CD4-positive, alpha-beta T cell treated with Interleukin-6 at 100 ng/mL for 8 hours (primary cell): ENCODE measurements at places on chromosomes 4 and X.

DNA sequence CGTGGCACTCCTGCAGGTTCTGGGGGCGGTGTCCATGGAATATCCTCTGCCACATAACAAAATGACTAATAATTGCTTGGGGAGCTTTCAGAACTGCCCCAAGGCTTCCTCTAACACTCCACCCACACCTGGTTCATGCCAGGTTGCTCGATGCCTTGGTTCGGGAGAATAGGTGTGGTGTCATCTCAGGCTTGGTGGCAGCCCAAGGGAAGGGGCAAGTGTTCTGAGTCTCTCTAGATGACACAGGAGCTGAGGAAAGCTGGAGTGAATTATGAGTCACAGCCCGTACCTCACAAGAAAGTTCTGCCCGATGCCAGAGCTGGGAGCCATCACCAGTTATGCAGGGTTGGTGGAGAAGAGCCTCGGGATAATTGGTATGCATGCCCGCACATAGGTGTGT is 14.7 kb downstream of the FTSJ1 start:
- no peak for DNase-seq

DNA sequence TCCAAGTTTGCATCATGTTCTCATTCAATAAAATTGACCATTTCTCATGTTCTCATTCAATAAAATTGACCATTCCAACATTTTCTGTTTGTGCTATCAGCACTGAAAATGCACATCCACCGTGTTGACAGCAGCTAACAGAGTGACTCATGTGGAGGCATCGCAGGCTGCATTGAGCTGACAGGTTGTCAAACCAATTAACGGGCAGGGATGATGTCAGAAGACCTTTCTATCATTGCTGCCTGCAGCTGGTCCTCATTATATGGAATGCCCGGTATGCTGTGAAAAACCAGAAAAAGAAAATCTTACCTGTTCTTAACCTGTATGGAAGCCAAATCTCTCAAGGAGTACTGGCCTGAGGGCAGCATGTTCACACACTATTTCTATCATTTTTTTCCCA is 202.0 kb downstream of the SMIM20 start:
- DNase-seq = no peak

- no peak for DNase-seq
Measured at GRCh38 chr4:125303821-125304220, 10.9 kb upstream of the FAT4 start.

DNA sequence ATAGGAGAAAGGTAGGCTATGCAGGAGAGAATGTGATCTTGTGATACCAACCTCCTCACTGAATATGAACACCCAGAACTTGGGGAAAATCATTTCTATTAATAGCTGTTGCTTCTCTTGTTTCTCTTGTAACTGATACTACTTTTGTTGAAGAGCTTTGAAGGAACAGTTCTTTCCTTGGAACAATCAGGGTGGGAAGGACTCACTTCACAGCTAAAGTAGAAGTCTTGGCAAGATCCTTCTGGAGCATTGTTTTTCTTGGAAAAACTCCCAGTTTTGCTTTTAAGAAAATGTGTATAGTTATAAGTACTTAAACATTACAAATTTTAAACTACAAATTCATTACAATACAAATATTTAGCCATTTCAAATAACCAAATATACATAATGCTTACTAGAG is 19.1 kb upstream of the XK start:
- no peak for DNase-seq

GRCh38 chrX:151397741-151398070 is 700 bp downstream of the VMA21 start:
- no peak for DNase-seq

DNA sequence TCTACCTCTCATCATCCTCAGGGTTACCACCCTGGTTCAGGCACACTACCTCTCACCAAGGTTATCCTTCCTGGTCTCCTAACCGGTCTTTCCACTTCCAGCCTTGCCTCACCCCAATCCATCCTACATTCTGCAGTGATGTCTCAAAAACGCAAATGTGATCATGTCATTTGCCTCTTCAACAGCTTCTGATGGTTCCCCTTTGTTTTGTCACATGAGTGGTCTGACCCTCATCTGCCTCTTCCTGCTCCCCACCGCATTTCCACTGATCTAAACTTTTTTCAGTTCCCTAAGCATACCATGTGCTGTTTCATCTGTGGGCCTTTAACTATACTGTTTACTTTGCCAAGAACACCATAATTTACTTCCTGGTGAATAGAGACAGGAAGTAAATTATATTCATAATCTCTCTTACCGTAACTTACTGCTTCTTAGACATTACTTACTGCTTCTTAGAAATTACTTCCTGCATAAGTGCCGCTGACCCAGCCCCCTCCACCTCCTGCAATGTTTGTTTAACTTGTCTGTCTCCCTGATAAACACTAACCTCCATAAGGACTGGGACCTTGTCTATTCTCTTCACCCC is 27.1 kb upstream of the NSUN7 start:
- peak; percentile 11 for DNase-seq

DNA sequence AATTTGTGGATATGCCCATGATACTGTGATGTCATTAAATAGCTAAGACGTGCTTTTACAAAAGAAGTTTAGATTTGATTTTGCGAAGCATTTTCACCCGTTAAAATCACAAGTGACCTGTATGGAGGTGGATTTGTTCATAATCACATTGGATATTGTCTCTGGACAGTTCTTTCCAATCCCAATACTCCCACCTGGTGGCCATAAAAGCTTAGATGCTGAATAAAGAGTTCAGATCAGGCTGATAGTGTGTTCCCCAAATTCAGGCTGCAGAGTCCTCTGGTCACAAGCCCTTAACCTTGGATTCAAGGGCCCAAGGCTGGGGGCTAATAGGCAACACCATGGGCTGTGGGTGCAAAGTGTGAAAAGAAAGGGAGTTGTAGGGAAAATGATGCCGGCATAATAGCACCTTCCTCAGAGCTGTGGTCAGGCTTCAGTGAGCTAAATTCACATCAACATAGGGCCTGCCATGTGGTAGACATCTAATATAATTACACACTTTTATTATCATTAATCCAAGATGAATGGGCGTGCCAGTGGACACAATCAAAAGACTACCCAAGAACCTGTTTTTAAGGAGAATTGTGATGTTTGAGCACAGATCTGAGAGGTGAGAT is 28.1 kb downstream of the SMIM43 start:
- DNase-seq = no peak

- no peak for DNase-seq
Measured at GRCh38 chrX:129908636-129909035, 2.7 kb downstream of the UTP14A start.

DNA sequence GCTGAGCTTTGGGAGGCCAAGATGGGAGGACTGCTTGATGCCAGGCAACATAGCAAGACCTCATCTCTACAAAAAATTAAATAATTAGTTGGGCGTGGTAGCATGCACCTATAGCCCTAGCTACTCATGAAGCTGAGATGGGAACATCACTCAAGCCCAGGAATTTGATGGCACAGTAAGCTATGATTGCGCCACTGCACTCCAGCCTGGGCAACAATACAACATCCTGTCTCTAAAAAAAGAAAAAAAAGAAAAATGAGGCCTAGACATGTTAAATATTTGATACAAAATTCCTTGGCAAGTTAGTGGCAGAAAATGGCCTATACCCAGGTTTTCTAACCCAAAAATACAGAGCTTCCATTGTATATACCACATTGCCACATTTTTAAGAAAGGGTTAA is 88.1 kb upstream of the MAB21L2 start:
- DNase-seq = no peak

GRCh38 chrX:18692541-18692940 is 14.9 kb upstream of the PPEF1 start:
- no peak for DNase-seq
